GM03348 (cell line): ENCODE measurements at places on chromosomes 5 and 9.

DNA sequence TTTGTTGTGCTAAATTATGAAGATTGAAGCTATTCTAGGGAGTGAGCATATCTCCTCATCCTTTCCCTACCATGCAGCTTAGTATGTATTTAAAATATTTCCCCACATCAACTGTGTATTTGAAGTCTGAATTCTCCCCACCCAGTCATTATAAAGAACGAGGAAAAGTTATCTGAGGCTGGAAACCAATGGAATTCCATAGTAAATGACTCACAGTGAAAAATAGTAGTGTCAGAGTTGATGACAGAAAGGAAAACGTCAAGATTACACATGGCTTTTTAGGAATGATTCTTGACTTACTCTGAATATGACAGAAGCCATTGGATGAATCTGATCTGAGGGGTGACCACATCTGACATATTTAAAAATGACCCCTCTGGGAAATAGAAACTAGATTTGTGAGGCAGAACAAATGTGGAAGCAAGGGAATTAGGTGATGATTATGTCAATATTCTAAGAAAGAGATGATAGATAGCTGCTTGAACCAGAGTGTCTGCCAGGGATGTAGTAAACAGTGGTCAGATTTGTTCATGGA is 1768.9 kb upstream of the CDH9 start:
- DNase-seq: no peak

- peak; percentile 79 for DNase-seq
These were observed 67.1 kb downstream of the KLF4 start for GRCh38 chr9:107422189-107423185.

DNA sequence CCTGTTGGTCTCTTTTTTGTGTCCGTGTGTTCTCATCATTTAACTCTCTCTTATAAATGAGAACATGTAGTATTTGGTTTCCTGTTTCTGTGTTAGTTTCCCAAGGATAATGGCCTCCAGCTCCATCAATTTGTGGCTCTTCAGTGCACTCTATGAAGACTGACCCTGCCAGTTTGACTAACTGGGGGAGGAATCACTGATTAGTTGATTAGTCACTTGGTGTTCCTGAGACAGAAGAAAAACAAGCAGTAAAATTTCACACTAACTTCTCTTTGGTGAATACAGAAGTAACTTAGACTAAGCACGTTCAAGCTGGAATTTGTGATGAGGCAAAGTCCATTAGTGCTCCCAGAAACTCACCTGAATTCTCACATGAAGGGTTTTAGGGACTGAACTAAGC is 495.8 kb upstream of the RORB start:
- DNase-seq: no peak

- DNase-seq: no peak
These were observed 103.3 kb upstream of the ZNF608 start for GRCh38 chr5:124849774-124850173.

- no peak for DNase-seq
These were observed 92.2 kb upstream of the SARDH start for GRCh38 chr9:133830310-133830709.

- no peak for DNase-seq
These were observed 149.3 kb upstream of the PPP1R26 start for GRCh38 chr9:135330307-135330631.

- DNase-seq: no peak
These were observed 108.6 kb upstream of the SPOCK1 start for GRCh38 chr5:137607771-137608170.

GRCh38 chr9:127574072-127574993 is 37.7 kb upstream of the STXBP1 start:
- peak; percentile 62 for DNase-seq

DNA sequence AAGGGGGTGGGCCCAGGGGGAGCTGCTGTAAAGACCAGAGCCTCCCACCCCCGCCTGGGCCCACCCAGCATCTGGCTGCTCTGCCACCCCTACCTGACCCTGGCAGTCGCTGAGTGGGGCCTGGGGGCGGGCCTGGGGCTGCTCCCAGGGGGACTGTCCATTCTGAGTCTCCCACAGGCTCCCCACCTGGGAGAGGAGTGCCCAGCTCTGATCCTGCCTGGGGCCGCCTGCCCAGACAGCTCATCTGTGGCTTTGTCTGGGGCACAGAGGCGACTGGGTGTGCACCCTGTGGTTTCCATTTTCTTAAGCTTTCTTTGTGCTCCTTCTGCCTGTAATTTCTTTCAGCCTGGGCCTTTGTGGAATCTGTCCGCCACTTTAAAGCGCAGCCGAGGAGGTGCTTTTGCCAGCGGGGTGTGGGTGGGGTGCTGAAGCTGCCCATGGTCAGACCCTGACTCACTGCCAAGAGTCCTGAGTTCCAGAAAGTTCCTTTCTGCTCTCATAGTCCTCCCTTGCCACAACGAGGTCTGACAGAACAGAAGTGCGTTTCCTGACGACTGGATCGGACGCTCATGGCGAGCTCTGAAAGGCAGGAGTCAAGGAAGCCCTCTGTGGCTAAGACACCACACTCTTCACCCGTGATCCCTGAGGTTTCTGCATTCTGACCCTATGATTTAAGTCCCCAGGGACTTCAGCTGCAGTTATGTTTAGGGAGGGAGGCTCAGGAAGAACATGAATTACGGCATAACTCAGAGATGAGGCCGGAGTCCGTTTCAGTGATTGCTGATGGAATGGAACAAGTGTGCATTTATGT is 225.0 kb downstream of the FANCC start:
- peak; percentile 80 for DNase-seq

- peak; percentile 63 for DNase-seq
These were observed 90.8 kb downstream of the PLPPR1 start for GRCh38 chr9:101119206-101119819.

- no peak for DNase-seq
These were observed 71.8 kb downstream of the GALNT10 start for GRCh38 chr5:154262342-154262741.

DNA sequence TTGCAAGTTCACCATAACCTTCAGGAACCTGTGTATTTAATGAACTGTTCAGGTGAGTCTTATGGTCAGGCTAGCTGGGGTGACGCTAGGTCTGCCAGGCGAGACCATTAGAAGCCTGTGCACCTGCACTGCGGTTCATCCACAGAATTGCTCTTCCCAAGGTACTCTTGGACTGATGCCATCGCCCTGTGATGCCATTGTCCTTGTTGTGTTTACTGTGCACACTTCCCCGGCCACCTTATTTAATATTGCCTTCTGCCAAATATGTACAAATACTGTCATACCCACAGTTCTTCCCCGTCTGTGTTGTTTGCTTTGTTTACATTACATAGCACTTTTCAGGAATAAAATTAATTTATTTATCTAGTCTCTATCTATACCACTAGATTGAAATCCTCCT is 66.3 kb downstream of the RCL1 start:
- DNase-seq: no peak

- DNase-seq: no peak
These were observed 40.7 kb downstream of the KIAA0825 start for GRCh38 chr5:94577466-94578245.

- DNase-seq: peak; percentile 64
These were observed 92.0 kb downstream of the C9orf152 start for GRCh38 chr9:110115826-110116542.

DNA sequence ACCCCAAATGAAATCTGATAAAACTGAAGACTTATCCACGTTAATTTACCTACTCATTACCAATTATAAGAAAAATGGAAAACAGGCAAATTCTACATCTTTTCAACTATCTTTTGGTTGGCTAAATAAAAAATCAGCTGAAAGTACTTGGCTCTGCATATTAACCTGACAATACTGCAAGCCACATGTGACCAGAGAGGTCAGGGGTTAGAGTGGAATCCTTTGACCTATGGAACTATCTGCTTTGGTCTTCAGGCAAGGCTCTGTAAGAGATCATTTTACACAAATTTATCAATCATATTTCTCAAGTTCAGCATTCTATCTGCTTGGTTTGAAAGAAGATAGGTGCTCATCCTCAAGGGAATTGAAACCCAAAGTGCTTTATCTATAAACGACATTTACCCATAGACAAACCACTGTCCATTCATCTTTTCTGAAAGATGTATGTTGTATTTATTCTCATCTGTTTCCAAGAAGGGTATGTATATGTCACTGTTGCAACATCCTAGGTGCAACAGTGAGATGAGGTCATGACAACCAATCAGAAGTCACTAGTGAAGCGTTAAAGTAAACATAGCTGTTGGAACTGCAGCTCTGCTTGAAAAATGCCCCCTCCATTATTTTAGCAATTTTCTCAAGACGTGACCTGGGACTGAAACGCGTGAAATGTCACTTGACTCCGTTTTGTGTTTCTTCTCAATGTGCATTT is 144.9 kb upstream of the POU5F2 start:
- no peak for DNase-seq

DNA sequence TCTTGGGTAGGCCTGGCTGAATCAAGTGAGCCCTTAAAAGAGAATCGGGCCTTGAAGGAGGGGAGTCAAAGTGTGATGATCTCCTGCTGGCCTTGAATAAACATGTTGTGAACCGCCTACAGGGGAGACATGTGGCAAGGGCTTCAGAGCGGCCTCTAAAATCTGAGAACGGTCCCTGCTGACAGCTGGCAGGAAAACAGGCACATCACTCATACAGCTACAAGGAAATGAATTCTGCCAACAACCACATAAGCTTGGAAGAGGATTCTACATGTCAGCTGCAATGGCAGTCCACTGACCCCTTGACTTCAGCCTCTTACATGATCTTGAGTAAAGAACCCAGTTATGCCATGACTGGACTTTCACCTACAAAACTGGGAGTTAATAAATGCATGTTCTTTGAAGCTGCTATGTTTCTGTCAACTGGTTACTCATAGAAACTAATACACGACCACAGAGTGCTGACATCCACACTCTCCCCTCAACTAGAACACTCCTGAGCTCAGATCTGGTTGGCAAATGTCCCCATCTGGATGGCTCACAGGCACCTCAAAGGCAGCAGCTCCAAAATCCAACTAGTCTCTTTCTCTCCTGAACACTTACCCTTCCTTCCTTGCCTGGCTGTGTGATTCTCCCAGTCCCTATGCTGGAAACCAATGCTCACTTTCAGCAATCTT is 333.1 kb downstream of the ASTN2 start:
- DNase-seq: no peak

DNA sequence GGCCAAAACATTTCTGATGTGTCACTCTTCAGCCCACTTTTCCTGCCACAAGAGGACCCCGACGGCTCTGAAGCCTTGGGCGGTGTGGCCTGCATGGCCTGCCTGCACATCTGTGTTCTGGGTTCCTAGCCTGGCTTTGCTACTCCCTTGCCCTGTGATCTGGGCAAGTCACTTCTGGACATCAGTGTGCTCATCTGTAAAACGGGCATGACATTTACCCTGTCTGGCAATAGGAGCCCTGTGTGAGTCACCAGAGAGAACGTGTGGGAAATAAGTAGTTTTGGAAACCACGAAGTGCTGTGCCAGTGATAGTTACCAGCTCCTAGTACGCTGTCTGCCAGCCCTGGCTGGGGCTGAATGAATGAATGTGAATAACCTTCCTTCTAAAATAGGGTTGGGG is 90.8 kb downstream of the MACROH2A1 start:
- no peak for DNase-seq

- DNase-seq: no peak
These were observed 61.5 kb downstream of the GABBR2 start for GRCh38 chr9:98647236-98647635.

GRCh38 chr5:168177831-168178450 is 113.5 kb upstream of the WWC1 start:
- DNase-seq: no peak

- DNase-seq: no peak
These were observed 1.7 kb upstream of the PTGER4 start for GRCh38 chr5:40678026-40678425.

- no peak for DNase-seq
These were observed 10.6 kb upstream of the AJM1 start for GRCh38 chr9:136831720-136832104.

- DNase-seq: peak; percentile 55
These were observed 96.7 kb upstream of the MAMDC2 start for GRCh38 chr9:69946800-69947437.

DNA sequence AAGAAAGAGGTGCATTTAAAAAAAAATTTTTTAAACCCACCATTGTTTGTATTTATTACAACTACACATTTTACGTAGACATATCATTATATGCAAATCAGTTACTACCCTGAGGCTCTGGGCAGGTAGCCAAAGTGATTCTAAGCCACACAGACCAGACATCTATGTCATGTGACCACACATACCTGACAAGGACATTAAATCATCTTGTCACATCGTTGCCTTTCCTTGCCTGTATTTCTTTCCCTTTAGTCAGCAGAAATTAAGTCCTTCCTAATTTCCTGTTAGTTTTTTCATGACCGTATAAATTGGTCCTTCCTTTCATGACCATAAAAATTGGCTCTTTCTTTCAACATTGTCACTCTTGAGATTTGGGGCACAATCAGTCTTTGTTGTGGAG is 134.2 kb upstream of the MARCHF11 start:
- DNase-seq: no peak

DNA sequence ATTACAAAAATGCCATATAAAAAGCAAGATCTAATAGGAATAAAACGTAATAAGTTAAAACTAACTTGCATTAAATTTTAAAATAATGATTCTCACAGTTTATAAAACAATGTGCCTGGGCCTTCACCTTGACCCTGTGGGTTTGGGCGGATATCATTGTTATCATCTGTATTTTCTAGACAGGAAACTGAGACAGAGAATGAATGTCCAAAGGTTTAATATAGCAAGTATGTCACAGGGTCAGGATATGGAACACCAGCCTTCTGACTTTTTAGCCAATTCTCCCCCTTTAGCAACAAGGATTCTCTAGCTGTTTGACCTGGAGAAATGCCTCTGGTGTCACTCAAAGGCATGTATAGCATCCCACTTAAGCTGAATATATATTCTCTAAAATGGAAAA is 67.2 kb downstream of the ITGA1 start:
- no peak for DNase-seq

DNA sequence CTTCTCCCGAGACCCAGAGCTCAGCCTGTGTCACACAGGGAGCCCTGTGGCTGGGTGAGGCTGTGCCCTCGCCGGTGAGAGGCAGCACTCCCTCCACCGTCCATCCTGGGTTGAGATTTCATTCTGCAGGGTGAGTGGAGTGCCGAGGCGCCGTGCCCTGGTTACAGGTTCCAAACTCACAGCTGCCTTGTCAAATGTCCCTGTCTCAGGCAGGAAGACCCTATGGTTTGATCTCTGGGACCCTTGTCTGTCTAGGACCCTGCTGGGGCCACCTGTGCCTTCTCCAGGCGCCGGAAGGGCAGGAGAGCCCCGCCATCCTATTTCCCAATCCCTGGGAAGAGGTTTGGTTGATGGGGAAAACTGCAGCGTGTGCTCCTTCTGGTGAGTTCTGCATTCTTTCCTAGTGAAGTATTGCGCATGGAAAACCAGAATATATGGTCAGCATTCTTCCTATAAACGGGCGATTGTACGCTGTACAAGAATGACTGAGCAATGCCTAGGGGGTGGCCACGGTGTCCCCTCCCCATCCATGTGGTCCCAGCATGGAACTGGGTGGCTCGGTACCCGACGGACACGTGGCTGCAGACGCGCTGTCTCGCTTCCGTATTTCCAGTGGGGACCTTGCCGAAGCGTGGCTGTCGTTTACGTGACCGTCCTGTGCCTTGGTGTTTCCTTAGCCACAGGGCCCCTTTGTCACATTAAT is 95.9 kb upstream of the COL5A1 start:
- peak; percentile 87 for DNase-seq

DNA sequence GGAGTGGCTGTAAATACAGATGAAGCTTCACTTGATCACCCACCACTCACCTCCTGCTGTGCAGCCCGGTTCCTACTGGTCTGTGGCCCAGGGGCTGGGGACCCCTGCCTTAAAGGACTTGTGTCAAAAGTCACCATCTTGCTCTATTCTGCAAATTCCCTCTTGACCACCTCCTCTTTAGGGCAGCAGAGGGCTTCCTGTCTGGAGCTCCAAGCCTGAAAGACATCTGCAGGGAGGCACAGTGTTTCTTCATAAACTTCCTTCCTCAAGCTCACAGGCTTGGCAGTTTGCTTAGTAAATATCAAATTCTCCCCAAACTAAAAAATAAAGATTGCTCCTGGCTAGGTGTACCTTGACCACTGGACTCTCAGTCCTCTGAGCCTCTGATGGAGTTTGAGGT is 104.4 kb downstream of the FRMD3 start:
- DNase-seq: no peak
